ENCODE measurements at places on chromosomes 12 and 14.
A peak's percentile ranks its signal among the peaks of the same experiment; 100 is the strongest.

GRCh38 chr12:17928708-17929366 is 161.2 kb downstream of the RERGL start:
- peak; percentile 36 for DNase-seq

GRCh38 chr14:104087981-104088850 is 2.7 kb downstream of the ASPG start:
- DNase-seq = no peak

- DNase-seq = no peak
These were observed 25.5 kb upstream of the BCDIN3D start for GRCh38 chr12:49868449-49868848.

- no peak for DNase-seq
These were observed 420.2 kb downstream of the MED13L start for GRCh38 chr12:115857160-115857920.

- DNase-seq = peak; percentile 98
These were observed at the start of gene C12orf75 for GRCh38 chr12:105330283-105330930. TSS of gene C12orf75 (plus strand) at chr12:105330691. CDS start at chr12:105330892, 201 bp downstream.

DNA sequence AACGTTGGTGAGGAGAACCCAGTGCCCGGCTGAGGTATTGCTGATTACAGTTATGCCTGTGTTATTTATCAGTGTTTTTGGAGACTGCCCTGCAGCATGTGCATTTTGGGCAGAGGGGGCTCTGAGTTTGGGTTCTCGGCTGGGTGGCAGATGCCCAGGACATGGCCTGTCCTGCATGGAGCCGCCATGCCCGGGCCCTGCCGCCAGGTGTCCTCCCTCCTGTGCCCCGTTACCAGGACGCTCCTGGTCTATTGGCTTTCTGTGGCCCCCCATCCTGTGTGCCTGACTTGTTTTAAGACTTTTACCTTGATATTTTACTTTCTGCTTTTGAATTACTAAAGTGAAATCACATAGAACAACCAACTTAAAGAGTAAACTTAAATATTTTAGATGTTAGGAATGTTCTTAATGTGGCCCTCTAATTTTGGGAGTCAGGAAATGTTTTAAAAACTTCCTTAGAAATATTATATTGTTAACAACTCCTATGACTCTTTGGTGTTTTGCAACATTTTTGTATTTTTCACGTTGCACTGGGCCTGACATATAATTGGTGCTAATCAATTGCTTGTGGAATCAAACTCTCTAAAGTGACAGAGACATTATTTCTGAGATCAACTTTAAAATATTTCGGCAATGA is 51.8 kb downstream of the PRIMA1 start:
- no peak for DNase-seq

GRCh38 chr12:74431801-74432200 is 105.8 kb upstream of the ATXN7L3B start:
- DNase-seq = no peak

DNA sequence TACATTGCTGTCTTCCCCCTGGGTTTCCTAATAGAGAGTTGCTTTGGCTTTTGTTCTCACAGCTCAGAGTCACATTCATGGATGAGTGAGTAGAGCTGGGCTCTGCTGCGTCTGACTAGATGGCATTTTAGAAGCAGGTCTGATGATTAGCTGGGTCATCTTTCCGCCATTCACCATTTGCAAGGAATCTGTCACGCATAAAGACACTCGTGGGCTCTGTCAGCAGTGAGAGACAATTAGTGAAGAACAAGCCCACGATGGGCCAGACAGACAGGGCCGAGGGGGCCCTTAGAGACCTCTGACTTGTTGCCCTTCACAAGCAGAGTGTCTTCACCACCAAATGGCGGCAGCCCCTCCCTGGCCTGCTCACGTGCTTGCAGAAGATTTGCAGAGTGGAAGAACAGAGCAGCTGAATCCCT is 175.0 kb downstream of the CRADD start:
- no peak for DNase-seq

- no peak for DNase-seq
These were observed 110.3 kb downstream of the AACS start for GRCh38 chr12:125175576-125175975.

GRCh38 chr14:49909016-49909415 is 16.1 kb downstream of the ARF6 start:
- DNase-seq = no peak

- no peak for DNase-seq
These were observed 61.0 kb upstream of the PTHLH start for GRCh38 chr12:28033538-28033915.

GRCh38 chr12:96241846-96242256 is 47.7 kb downstream of the ELK3 start:
- peak; percentile 59 for DNase-seq

- no peak for DNase-seq
These were observed 58.5 kb downstream of the ARL6IP4 start for GRCh38 chr12:123038966-123039365.

DNA sequence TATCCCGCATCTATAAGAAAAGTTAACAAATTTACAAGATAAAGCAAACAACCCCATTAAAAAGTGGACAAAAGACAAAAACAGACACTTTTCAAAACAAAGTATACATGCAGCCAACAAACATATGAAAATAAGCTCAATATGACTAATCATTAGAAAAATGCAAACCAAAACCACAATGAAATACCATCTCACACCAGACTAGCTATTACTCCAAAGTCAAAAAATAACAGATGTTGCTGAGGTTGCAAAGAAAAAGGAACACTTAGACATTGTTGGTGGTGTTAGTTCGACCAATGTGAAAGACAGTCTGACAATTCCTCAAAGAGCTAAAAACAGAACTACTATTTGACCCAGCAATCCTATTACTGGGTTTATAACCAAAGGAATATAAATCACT is 968.6 kb upstream of the USP15 start:
- no peak for DNase-seq

GRCh38 chr14:52272375-52272774 is 4.9 kb downstream of the PTGDR start:
- DNase-seq = peak; percentile 45

GRCh38 chr12:122875590-122876220 is 20.2 kb downstream of the VPS37B start:
- DNase-seq = peak; percentile 46

DNA sequence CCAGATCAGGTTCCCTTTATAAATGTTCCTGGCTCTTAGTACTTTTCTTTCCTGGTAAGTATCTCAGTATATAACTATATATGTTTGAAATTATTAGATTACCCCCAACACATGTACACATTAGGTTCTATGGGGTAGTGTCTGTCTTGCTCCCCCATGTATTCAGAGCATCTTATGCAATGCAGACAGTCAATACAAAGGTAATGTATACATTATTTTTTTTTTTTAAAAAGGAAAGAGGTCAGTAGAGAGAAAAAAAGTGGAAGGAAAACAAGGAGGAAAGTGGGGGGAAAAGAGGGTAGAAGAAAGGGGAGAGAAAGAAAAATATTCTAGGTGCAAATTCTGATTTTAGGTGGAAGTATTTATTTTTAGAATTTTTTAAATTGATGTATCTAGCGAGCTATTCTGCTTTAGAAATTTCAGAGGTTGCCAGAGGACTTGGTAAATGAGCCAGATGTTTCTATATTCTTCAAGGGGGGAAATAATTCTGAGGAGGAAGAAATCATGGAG is 157.9 kb downstream of the STXBP6 start:
- no peak for DNase-seq

DNA sequence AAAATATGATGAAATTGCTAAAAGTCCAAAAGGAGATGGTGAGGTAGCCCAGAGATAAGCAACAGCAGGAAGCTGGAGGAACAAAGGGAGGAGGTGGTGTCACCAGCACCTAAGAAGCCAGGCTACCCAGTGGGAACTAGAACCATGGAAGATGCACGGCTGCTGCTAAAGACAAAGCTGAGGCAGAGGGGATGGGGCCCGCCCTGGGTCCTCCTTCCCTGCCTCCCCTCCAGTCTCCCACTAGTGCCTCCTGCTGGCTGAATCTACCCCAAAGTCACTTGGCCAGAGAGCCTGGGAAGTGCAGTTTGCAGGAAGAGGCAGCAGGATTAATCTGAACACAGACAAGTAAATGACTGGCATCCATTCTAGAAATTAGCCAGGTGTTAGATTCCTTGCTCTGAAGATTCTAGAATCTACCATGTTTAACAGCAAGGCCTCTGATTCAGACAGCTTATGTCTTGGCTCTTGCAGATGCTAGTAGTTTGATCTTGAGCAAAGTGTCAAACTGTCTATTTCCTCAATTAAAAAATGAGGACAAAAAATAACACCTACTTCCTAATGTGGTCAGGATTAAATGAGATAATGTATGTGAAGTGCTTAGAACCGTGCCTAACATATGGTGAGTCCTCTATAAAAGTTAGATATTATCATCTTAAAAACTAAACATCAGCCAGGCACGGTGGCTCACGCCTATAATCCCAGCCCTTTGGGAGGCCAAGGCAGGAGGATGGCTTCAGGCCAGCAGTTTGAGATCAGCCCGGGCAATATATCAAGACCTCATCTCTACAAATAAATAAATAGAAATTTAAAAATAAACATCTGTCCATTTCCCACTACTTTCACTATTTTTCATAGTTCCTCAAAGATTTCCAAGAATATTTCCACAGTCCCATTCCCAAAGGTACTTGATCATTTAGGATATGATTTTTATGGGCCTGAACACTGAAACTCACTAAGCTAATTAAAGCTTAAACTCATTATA is 5.8 kb upstream of the LRP10 start:
- peak; percentile 46 for DNase-seq

GRCh38 chr12:68913682-68914081 is 19.3 kb downstream of the CPM start:
- DNase-seq = no peak

DNA sequence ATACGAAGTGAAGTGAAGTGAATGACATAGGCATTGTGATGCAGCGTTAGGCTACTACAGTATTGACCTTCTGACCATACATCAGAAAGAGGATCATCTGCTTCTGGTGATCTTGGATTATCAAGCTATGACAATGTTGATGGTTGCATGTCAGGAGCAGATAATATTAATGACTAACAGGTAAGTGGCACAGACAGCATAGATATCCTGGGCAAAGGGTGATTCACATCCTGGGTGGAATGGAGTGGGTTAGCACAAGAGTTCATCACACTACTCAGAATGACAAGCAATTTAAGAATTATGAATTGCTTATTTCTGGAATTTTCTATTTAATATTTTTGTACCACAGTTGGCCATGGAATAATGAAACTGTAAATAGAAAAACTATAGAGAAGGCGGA is 397.9 kb upstream of the ATP2B1 start:
- DNase-seq = no peak

DNA sequence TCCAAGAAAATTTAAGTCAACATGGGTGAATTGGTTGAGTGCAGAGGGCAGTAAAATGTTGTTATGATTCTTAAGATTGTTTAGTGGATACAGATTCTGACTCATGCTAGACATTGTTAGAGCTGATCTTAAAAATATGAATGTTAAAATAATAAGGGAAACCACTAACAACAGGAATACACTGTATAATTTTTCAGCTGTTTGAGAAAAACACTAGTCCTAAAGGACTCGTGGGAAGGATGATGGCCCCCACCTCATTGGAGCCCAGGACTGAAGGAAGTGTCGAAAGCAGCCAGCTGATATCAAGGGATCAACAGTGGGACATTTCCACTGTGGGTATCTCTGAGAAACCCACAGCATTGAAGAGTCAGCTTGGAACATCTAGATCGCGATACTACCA is 82.9 kb upstream of the SCAF11 start:
- DNase-seq = no peak

DNA sequence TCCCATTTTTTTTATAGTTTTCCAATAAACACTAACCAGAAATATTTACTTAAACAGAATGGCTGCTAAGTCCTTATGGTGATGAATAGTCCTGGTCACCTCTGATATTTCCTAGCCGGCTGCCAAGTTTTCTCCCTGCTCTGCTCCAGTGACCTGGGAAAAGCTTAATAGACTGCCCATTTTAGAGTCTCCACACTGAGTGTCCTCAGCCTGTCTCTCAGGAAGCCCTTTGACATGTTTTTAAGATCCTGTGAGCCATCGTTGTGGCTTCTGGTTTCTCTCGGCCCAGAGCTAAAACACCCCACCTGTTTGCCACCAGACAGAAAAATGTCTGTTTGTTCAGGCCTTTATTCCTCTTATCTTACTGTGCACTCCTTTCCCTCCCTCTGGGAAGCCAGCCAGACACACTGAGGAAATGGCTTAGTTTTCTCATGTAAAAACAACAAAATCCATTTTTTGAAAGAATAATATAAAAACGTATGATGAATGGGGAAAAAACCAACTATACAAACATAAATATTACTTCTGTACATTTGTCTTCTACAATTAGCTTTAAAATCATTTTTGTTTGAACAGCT is 25.4 kb upstream of the ALDH2 start:
- DNase-seq = peak; percentile 64

All from NCI-H69 (cell line).